ENCODE measurements at places on chromosomes 6 and 20.

DNA sequence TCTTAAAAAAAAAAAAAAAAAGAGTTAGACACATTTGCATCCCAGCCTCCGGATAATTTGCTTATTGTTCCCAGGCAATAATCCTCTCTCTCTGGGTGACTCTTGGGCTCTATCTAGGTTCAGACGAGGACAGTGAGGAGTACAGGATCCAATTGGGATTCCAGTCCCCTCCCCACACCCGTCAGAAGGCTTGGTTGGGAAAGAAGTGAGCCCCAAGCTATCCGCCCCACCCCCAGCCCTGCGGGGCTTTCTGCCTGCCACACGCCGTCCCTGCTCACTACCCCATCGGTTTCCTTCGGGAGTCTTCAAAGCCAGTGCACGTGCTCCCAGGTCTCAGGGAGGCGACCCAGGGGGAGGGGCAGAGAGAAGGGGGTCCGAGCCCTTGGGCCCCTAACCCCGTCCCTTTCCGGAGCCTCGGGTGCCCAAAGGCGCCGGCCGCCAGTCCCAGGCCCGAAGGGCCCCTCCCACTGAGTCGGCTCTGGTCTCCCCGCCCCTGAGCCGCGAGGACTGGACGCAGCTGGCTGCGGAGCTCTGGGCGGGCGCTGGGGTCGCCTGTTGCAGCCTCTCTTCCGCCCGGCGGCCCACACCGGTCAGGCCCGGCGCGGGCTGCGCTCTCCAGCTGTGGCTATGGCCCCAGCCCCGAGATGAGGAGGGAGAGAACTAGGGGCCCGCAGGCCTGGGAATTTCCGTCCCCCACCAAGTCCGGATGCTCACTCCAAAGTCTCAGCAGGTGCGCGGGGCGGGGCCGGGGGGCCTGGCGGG is 2.5 kb downstream of the MYMX start:
- peak; percentile 54 for DNase-seq

DNA sequence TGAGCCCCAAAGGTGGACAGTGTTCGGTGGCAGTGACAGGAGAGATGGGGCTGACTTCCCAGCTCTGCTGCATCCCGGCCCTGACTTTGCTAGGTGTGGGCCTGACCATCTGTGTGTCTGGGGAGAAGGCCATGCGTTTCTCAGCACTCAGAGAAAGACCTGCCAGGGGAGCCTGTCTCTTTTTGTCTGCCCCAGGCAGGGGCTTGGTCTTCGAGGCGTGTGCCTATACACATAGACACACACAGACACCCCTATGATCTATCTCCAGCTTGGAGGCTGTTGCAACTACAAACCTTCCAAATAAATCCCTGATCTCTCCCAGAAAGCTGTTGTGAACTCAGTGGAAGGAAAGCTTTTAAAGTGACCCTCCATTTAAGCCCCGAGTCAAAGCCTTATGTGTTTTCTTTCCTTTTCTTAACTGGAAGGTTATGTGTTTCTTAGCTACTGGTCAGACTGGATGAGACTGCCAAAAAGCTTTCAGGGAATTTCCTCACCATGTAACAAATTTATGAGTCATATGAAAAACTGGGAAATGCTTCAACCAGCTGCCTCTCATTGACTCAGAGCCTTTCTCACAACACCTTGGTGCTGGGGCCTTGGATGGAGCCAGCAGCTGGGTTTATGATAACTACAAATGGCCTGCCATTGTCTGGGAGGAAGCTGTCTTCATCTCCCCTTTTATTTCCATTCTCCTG is 102.6 kb downstream of the CDC5L start:
- DNase-seq: no peak

- no peak for DNase-seq
Measured at GRCh38 chr20:3909952-3910366, 20.8 kb downstream of the PANK2 start.

GRCh38 chr6:106574741-106575458 is 54.4 kb downstream of the RTN4IP1 start:
- no peak for DNase-seq

DNA sequence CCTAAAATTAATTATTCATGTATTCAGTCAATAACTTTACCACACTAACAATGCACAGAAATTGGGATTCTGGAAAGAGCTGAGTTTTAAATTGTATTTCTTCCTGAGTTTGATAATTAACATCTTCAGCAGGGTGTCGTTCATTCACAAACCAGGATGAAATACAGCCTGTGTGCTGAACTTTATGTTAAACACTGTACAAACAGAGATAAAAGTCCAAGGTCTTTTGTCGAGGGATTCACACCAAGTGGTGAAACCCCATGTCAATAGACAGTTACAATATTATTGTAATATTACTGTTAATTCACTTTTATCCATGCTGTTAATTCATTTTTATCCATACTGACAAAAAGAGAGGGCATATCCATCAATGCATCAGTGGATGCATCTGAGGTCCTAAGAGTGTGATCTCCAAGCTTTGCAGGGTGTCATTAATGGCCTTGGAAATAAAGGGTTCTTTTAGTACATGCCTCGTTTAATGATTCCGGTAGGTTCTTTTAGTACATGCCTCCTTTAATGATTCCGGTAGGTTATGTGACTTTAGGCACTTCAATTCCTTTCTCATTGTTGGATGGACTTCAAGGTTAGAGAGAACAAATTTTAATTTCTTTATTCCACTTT is 234.3 kb downstream of the PLCB1 start:
- DNase-seq: no peak

DNA sequence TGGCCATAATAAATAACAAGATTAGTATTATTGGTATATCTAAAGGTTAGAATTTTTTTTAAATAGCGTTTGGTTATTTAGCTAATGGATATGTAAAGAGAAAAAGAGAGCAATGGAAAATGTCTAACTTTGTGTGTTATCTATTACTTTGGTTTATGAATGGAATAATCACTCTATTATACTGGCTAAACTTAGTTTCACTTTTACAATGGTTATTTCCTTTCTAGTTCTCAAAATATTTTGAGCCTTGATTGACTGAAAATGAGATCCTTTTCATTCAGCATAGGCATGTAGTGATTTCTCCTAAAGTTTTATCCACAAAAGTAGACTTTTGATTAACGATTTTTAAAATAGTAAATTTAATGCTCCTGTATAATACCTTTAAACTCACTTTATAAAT is 51.6 kb upstream of the MLIP start:
- DNase-seq: no peak

- DNase-seq: no peak
Measured at GRCh38 chr6:1749041-1749440, 139.3 kb downstream of the FOXC1 start.

- DNase-seq: no peak
Measured at GRCh38 chr20:59515906-59516209, 88.5 kb upstream of the PHACTR3 start.

- DNase-seq: no peak
Measured at GRCh38 chr20:6122111-6122872, 538 bp downstream of the FERMT1 start.

DNA sequence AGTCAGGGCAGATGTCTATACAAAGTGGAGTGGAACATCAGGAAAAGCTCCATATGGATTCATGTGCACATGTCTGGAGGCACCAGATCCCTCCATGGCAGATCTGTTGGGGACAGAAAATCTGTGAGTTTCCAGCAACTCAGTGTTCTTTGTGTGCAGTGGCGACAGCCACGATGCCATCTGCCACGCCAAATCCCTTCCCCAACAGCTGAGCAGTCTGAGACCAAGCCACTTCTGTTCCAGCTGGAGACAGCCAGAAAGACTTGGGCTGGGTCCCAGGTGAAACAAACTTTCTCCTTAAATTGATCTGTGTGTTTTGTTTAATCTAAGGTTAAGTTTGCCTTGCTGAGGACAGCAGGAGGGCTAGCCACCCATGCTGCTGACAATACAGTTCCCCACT is 22.9 kb downstream of the FKBP1A start:
- no peak for DNase-seq

GRCh38 chr6:126890055-126890454 is 228.4 kb upstream of the RSPO3 start:
- DNase-seq: no peak

DNA sequence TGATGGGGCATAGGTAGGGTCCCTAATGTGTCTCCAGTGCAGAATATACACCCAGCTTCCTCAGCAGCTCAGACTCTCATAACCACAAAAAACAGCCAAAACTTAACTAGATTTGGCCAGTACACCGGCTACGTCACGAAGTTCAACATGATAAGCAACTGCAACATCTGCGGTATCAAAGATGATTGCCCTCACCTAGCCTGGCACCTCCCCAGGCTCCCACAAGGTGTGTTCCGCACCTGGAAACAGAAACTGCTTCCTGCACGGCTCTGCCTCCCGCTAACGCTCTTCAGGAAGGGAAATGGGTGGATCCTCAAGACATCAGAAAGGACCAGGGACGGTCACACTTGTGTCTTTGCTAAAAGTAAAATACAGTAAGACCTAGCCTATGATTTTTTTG is 9.5 kb downstream of the TXNDC5 start:
- no peak for DNase-seq

GRCh38 chr6:18530201-18530600 is 143.1 kb downstream of the RNF144B start:
- DNase-seq: no peak

- DNase-seq: no peak
Measured at GRCh38 chr6:127423921-127424320, 35.3 kb downstream of the KIAA0408 start.

DNA sequence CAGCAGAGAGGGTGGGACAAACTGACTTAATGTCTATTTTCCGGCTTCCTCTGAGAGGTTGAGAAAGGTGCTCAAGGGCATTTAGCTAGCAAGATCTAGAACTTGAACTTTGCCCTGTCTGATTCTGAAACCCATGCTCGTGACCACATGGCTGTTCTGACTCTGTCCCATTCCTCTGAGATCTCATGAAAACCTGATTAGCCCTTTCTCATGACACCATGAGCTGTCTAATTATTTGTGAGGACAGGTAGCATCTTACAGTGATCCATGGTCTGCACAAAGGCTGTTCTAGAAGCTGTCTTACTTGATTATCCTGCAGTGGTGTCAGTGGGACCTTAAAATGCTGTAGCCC is 89.6 kb upstream of the TOX2 start:
- DNase-seq: no peak

- DNase-seq: peak; percentile 13
Measured at GRCh38 chr6:167044696-167045095, 45.5 kb downstream of the CEP43 start.

- DNase-seq: no peak
Measured at GRCh38 chr20:22430746-22431168, 153.6 kb downstream of the FOXA2 start.

DNA sequence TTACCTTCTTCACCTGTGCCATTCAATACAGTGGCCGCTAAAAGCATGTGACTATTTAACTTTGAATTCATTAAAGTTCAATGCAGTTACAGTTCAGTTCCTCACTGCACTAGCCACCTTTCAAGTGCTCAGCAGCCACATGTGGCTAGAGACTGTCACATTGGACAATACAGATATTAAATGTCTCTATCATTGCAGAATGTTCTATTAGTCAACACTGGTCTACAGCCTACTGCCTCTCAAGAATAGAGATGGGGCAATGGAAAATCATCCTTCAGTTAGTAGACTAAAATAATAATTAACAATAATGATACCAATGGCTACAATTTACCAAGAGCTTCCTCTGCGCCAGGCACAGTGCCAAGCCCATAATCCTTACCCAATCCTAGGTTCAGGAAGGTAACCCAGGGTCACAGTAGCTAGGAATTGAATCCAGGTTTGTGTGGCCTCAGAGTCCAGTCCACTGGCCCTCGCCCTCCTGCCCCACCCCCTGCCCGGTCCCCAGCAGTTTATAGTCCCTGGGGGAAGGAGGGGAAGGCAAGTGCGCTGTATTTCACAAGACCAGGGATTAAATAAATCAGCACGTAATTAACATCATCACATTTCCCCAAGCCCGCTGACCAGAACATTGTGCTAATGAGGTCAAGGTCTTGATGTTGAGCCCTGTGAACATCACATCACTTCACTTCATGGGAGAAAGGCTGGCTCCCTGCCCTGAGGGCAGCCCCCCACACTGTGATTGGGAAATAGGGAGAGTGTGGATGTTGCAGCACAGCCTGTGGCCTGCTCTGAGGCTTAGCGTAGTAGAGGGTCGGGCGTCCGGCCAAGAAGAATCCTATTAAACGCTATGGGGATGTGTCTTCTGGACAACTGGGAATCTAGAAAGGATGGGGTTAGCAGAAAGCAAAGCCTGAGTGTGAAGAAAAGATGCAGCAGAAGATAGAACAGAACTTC is 147.2 kb downstream of the VEGFA start:
- no peak for DNase-seq

DNA sequence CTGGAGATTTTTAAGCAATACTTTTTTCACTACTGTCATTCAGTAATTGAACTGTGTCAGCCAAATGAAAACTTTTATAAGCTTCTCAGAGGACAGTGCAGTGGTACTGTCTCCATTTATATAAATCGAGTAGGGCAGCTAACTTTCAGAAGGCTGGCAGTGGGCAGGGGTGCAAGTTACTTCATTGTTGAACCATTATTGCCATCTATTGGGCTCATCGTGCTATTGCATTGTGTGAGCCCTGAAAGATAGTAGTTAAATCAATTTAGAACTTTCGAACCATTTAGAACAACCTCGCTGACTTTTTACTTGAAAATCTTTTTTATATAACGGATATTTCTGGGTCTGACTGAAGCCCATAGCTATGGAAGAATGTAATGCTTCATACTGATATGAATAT is 347.8 kb upstream of the PLCB4 start:
- DNase-seq: peak; percentile 36

- no peak for DNase-seq
Measured at GRCh38 chr6:41653691-41654090, 15.4 kb downstream of the MDFI start.

- DNase-seq: no peak
Measured at GRCh38 chr6:156618600-156619205, 158.5 kb upstream of the ARID1B start.

DNA sequence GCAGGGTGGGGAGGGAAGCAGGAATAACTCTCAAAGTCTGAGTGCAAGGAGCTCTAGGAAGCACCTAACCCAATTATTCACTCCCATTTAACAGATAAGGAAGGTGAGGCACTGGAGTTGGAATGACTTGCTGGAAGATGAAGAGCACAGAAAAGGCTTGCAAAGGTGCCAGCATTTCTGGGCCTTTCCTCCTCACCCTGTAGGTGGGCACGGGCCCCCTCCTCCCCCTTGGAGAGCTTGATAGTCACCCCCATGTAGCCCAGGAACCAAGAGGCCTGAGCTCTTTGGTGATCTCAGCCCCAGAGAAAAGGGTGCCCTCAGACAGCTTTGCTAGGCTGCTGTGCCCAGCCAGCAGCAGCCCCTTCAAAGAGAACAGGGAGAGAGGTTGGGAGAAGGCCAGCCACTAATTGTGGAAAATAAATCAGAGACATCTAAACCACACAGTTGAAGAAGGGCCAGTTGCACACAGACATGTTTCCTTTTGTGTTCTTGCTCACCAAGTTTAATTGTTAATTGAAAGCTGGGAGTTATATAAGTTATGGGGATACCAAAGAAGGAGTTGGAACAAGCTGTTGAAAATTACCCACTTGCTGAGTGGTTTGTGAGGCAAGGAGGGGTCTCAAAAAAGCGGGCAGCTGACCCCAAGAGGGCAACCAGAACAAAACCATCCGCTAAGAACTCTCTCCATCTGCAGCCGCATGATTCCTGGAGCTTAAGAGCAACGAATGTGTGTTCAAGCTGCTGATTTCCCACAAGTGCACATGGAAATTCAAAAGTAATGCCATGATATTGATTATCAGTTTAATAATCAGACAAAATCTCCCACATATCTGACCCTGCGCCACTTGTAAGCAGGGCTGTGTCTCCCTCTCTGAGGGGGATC is 77.0 kb downstream of the MRPL14 start:
- no peak for DNase-seq
